ENCODE measurements at places on chromosomes 3 and 15.

- DNase-seq, result no peak
Measured at GRCh38 chr3:72255191-72255590, 470.2 kb upstream of the PROK2 start.

DNA sequence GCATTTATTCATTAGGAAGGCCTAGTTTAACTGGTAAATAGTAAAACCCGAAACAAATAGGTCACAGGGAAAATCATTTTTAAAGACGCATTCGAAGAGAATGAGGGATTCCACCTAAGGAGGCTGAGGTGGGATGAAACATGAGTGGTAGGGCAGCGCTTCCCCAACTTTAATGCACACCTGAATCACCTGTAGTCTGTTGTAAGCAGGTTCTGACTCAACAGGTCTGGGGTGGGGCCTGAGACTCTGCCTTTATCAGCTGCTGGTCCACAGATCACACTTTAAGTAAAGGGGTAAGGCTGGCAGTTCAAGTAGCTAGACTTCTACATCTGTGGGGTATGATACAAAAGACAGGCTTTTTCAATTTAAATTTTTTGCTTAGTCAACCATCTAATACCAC is 223.5 kb upstream of the UBE2E2 start:
- no peak for DNase-seq

DNA sequence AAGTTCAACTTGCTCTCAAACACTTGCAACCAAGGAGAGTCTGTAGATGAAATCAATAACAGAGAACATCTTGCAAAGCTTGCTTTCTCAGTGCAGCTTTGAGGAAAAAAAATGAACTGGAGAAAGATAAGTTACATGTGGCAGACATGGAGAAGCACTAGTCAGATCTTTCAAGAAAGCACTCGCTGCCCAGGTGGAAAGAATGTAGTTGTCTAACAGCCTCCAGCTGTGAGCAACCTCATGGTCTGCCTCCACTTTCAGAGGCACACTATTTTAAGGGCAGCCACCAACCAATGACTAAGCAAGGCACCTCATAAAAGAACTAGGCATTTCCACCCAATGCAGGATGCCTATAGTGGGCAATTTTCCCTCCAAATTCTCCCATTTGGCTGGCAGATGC is 125.4 kb upstream of the CPNE4 start:
- DNase-seq, result no peak

DNA sequence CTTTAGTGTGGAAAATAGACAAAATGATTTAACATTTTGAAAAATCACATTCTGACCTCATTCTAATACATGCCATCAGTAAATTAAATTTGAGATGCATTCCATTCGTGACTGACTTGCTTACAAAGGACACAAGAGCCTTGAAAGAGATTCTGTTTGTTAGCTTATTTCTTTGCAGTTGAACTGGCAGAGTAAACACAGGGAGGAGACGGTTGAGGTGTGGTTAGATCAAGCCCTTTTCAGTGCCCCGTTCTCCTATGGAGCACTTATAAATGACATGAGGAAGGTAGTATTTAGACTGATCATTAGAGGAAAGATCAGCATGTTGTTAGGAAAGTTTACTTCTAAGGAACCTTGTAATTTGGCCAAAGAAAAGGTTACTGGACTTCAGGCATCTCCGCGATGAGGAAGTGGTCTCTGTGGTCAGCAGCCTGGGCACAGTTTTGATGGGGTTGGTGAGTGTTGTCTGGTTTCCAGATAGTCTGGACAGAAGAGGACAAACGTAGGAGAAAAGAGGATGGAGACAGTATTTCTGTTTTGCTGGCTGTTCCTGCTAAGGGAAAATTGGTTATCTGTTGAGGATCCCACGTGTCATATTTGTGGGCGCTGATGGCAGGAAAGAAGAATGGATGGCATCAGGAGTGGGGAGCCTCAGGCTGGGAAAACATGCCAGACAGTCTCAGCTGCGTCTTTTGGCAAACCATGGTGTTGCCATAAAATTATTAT is 328.9 kb upstream of the TBL1XR1 start:
- DNase-seq, result no peak

DNA sequence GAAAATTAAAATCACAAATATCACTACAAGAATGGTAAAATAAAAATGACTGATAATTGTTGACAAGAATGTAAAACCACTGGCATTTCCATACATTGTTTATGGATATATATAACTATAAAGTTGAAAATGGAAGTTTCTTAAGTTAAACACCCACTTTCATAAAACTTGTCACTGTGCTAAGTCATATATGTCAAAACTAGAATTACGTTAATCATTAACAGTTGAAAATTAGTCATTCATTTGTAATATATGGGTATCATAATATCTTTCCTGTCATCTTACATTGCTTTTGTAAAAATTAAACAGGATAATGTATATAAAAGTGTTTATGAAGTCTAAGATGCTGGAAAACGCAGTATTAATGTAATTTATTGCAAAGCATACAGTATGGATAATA is 1398.6 kb upstream of the ALCAM start:
- DNase-seq, result no peak

GRCh38 chr15:99536422-99537040 is 29.3 kb upstream of the MEF2A start:
- DNase-seq, result no peak

Measured in activated T-cell treated with anti-CD3 and anti-CD28 coated beads, Interleukin-2, amount 50 U/mL, for 72 hours (primary cell).